ENCODE measurements at places on chromosomes 1 and 21. TPM values are rescaled to one million over a fixed set of nuclear protein-coding genes. Genes with fewer than 3 reads are reported as not detected.

GRCh38 chr1:116835161-116835560 is 74.6 kb upstream of the PTGFRN start:
- DNase-seq = no peak

DNA sequence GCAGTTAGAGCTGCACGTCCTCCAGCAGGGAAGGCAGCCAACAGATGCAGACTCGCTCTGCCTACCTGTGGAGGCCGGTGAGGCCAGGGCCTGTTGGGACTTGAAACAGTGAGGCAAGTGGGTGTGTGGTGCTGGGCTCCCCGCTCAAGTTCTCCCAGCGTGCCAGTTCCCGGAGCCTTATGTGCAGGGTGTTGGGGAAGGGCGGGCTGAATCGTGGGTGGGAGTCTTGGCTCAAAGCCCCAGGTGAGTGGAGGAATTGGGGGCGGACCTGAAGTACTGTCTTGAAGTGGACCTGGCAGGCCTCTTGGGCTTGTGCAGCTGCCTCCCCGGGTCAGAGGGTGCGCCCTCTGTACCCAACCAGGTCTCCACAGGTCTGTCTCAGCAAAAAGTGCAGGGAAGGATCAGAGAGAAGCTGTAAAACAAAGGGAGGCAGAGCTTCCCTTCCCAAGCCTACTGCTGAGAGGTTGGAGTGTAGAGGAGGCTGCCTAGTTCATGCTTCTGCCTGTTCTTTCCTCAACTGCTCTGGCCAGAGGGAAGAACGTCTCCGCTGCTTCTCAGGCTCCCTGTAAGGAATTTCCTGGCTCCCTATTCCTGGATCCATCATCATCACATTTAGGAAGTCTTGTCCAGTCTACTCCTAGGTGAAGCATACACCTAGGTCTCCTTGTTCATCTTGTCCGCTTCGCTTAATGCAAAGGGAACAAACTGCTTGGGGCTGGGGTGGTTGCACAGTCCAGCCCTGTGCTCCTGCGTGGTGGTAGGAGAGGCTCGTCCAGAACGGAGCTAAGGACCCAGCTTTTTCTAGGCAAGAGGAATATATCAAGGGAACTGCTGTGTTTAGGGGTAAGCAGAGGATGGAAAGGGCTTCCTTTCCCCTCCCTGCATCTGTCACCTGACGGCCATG is 14.9 kb downstream of the UTP11 start:
- no peak for DNase-seq

- no peak for DNase-seq
These were observed 17.3 kb upstream of the FGR start for GRCh38 chr1:27652111-27652864.

TP53BP2 gene
- 46.1 TPM for polyA plus RNA-seq

S1PR1 gene
- 16.8 TPM for polyA plus RNA-seq

KCNA2 gene
- polyA plus RNA-seq = 0.36 TPM

GRCh38 chr21:26136671-26137070 is 33.9 kb downstream of the APP start:
- no peak for DNase-seq

DNA sequence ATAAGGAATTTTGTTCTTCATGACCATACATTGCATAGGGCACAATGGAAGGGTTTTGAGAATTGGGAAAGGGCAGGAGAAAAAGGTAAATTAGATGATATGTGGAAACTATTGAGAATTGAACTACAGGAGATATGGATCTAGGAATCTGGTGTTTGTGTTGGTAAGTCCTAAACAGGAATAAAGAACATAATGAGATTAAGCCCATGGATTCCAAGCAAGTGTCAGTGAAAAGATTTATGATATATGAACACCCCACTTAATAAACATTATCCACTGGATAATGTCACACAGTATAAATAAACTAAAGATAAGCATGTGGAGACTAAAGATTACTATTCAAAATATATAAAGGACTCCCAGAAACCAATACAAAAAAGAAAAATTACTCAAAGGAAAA is 98.2 kb downstream of the TNFSF18 start:
- DNase-seq = no peak

DNA sequence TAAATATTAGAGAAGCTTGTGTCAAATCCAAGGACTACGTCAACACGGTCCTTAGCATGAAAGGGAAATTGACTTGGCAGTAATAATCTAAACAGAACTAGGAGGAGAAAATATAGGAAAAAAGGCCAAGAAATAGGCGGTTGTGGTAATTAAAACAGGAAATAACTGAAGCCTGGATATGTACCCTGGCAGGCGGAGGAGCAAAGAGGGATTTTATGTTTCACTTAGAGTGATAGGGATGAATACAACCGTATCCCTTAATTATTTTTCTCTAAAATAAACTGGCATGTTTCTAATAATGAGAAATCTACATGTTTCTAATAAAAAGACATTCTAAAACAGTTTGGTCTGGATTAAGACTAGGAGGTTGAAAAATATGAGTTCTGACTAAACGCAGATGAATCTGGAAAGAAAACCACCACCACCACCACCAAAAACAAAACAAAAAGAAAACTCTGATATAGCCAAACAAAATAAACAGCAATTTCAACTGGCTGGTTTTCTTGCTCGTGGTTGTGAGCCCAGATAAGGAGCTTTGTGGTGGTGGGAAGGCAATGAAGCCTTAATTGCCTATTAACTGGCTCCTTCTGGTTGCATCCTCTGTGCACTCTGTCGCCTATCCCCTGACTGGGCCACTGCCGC is 334.2 kb upstream of the SNX7 start:
- no peak for DNase-seq

Measured in renal cortex interstitium (tissue), 15 donors.